Sigmoid colon (tissue), 7 donors: ENCODE measurements at places on chromosomes 12 and 14. TPM values are rescaled to one million over a fixed set of nuclear protein-coding genes. Genes with fewer than 3 reads are reported as not detected.
A peak's percentile ranks its signal among the peaks of the same experiment; 100 is the strongest.

DNA sequence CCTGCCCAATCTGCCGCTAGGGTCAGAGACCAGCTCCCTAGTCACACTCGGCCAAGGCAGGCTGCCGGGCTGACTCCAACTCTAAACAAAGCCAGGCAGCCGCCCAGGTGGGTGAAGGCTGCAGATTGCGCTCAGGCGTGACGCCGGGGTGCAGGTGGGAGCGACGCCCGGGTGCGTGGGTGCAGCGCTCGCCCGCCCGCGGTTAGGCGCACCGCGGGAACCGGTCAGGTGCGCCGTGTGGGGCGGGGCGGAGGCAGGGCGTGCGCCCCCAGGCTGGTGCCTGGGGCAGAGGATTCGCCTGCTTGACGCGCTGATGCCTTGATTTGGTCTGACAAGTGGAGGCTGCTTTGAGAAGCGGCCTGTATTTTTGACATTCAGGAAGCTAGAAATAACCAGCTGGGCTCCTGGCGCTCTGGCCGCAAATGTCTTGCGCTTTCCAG is 126.7 kb upstream of the HIF1A start:
- no peak for DNase-seq
- H3K27ac ChIP-seq, result no peak overlapping the region
- no peaks in the 10 kb centered on the region for H3K36me3 ChIP-seq
- peak overlapping the region; percentile 19 for H3K4me3 ChIP-seq
- peaks cover 28% of the 10 kb centered on the region for H3K4me1 ChIP-seq

DNA sequence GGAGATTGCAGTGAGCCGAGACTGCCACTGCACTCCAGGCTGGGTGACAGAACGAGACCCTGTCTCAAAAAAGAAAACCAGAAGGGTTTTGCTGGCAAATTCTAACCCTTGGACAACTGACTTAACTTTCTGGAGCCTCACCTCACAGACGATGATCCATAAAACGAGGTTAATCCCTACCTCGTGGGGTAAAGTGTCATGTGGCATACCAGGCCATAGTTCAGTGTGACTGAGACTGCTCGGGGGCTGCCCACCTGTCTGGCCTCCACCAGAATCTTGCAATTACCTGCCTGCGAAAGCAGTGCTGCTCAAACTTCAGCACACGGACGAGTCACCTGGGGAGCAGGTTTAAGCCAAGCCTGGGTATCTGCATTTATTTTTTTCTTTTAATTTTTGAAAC is 26.8 kb downstream of the P2RX4 start:
- H3K36me3 ChIP-seq, result peaks cover 9% of the 10 kb centered on the region
- no peak for DNase-seq
- H3K4me1 ChIP-seq, result peaks cover 45% of the 10 kb centered on the region
- no peak overlapping the region for H3K4me3 ChIP-seq

Gene SAV1
- polyA plus RNA-seq, result 19.8 TPM

GRCh38 chr12:105993766-105994555 is 144.8 kb downstream of the NUAK1 start:
- H3K27me3 ChIP-seq, result peaks cover 8% of the 10 kb centered on the region
- H3K27ac ChIP-seq, result no peak overlapping the region
- peaks cover 13% of the 10 kb centered on the region for H3K4me1 ChIP-seq
- no peak overlapping the region for H3K4me3 ChIP-seq
- no peaks in the 10 kb centered on the region for H3K36me3 ChIP-seq

DNA sequence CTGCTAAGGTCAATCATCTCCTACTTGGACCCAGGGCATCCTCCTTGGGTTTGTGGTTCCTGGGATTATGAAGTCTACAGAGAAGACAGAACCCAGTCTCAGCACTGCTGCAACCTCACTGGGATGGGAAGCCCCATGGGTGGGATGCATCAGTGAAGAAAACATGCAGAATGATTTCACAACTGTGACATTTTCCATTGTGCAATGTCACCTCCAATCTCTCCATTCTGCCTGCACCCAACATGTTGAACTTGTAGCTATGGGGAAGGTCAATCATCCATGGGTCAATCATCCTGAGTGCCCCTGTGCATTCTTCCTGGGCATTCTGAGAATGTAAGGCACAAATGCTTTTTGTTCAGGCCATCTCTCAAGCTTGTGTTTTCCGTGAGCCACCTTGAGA is 1004.4 kb upstream of the TMEM132C start:
- no peak for DNase-seq
- no peaks in the 10 kb centered on the region for H3K27me3 ChIP-seq
- no peak overlapping the region for H3K27ac ChIP-seq

DNA sequence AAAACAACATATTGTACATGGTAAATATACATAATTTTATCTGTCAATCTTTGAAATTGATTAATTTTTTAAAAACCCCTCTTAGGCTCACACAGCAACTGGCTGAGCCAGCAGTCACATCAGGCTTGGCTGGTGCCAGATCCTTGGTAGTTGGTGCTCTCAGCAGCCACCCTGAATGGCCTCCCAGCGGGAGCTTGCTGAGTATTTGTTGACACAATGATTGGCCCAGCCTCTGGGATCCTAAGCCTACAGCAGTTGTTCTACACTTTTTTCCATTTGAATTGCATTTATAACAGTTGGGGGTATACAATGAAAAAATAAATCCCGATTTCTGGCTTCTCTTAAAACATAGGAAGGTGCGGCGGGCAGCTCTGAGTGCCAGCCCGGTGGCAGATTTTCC is 11.1 kb downstream of the PRKAB1 start:
- H3K27me3 ChIP-seq, result no peaks in the 10 kb centered on the region
- no peak overlapping the region for H3K27ac ChIP-seq
- DNase-seq, result no peak
- H3K4me1 ChIP-seq, result no peaks in the 10 kb centered on the region

DNA sequence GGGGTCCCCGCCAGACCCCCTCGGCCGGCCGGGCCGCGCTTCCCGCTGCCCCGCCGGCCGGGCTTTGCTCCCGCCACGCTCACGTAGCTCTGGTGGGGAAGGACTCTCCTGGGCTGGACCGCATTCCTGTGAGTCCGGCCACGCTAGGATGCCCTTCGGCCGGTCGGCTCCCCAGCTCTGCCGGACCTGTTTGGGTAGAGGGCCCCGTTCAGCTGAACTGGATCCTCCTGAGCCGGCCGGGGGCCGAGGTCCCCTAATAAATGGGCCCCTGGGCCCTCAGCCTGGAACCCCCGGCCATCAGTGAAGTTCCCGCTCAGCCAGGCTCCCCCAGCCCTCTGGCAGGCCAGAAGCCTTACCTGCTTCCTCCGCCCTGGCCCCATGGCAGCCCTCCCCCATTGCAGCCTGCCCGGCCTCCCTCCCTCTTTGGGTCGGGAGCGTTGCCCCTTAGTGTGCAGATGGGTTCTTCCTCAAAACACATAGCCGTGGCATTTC is 593 bp downstream of the UNC119B start:
- no peaks in the 10 kb centered on the region for H3K27me3 ChIP-seq
- H3K27ac ChIP-seq, result peak overlapping the region; percentile 94
- peak; percentile 67 for DNase-seq
- H3K4me1 ChIP-seq, result no peaks in the 10 kb centered on the region
- peak overlapping the region; percentile 92 for H3K4me3 ChIP-seq
- peaks cover 5% of the 10 kb centered on the region for H3K36me3 ChIP-seq

DNA sequence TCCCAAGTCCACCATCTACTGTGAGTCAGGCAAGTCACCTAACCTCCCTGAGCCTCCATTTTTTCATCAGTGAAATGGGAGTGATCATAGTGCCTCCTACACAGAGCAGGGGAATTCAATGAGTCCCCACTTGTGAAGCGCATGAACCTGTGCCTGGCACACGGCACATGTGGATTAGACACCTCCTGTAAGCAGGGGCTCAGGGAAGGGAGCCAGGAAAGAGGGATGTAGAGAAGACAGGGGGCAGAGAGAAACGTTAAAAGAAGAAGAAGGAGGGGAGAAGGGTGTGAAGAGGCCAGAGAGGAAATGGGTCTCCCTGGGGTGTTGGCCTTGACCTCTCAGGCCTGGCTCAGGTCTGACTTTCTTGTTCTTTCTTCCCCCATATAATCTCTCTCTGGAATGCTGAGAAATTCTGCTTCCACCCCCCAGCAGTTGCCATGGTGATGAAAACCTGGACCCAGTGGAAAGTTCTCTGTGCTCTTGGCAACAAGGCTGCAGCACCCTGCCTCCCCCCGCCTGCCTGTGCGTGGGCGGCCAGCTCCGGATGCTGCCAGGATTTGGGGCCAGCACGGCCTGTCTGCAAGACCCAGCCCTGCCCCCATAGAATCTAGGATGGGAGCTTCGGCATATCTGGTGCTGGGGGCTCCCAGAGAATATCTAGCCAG is 94.5 kb downstream of the CALM1 start:
- H3K27ac ChIP-seq, result no peak overlapping the region
- peak; percentile 83 for DNase-seq
- H3K4me1 ChIP-seq, result peaks cover 24% of the 10 kb centered on the region
- no peaks in the 10 kb centered on the region for H3K27me3 ChIP-seq
- no peaks in the 10 kb centered on the region for H3K36me3 ChIP-seq

- DNase-seq, result no peak
- H3K4me1 ChIP-seq, result peaks cover 28% of the 10 kb centered on the region
- H3K36me3 ChIP-seq, result peaks cover 12% of the 10 kb centered on the region
- peak overlapping the region; percentile 64 for H3K27ac ChIP-seq
- H3K4me3 ChIP-seq, result no peak overlapping the region
Observed at GRCh38 chr12:132881818-132882217, 5.6 kb downstream of the CHFR start.

Gene EPS8
- polyA plus RNA-seq, result 65.5 TPM

Gene IKZF4
- polyA plus RNA-seq, result 1.2 TPM

DNA sequence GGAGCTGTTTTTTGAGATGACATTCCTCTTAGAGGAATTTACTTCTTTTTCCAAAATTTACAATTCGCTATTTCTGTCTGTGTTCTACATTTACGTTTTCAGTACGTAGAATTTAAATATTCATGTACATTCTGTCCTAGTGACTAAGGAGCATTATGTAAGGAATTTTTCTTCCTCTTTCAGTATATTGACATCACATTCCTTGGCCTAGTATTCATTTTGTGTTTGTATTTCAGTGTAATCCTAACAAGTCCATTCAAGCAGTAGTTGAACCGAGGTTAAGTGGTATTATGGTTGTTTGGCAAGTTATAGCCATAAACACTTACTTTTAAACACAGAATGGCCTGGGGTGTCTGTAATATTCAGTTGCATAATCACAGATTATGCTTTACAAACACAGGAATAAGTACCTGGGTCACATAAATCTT is 465.2 kb downstream of the PCNX1 start:
- no peaks in the 10 kb centered on the region for H3K36me3 ChIP-seq
- DNase-seq, result no peak
- no peak overlapping the region for H3K4me3 ChIP-seq
- no peaks in the 10 kb centered on the region for H3K4me1 ChIP-seq

DNA sequence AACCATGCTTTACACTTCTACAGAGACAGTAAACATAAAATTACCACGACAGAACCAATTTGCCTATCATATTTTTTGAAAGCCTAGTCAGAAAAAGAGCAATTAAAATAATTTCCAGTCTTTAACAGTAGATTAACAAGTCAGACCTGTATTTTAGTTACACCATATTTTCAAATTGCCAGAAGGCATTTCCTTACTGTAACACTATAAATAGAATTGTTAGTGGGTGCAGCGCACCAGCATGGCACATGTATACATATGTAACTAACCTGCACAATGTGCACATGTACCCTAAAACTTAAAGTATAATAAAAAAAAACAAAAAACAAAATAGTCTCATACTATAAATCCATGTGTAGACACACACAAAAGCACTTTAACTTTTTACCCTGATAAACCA is 16.0 kb downstream of the SOS2 start:
- H3K4me3 ChIP-seq, result no peak overlapping the region
- H3K4me1 ChIP-seq, result peaks cover 11% of the 10 kb centered on the region
- DNase-seq, result no peak
- no peak overlapping the region for H3K27ac ChIP-seq

Gene GPR84
- 0.92 TPM for polyA plus RNA-seq

Gene PDE6H
- not detected for polyA plus RNA-seq

DNA sequence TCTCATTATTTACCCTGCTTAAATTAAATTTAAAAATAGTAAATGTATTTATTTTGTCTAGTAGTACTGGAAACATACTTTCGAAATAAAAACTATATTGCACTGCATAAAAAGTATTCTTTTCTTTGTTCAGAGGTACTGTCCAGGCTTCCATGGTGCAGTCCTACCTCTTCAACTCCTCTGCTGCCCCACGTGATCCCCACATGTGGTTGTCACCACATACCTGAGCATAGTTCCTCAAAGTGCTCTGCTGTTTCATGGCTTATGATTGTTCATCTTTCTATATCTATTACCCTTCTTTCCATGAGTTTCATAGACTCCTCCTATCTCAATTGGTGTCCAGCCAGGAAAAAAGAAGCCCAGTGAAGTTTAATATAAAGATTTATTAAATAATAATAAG is 317.5 kb upstream of the OR4E1 start:
- H3K4me3 ChIP-seq, result no peak overlapping the region
- H3K27ac ChIP-seq, result no peak overlapping the region
- H3K4me1 ChIP-seq, result no peaks in the 10 kb centered on the region
- no peaks in the 10 kb centered on the region for H3K27me3 ChIP-seq
- no peaks in the 10 kb centered on the region for H3K36me3 ChIP-seq

Gene ANO2
- 0.46 TPM for polyA plus RNA-seq

DNA sequence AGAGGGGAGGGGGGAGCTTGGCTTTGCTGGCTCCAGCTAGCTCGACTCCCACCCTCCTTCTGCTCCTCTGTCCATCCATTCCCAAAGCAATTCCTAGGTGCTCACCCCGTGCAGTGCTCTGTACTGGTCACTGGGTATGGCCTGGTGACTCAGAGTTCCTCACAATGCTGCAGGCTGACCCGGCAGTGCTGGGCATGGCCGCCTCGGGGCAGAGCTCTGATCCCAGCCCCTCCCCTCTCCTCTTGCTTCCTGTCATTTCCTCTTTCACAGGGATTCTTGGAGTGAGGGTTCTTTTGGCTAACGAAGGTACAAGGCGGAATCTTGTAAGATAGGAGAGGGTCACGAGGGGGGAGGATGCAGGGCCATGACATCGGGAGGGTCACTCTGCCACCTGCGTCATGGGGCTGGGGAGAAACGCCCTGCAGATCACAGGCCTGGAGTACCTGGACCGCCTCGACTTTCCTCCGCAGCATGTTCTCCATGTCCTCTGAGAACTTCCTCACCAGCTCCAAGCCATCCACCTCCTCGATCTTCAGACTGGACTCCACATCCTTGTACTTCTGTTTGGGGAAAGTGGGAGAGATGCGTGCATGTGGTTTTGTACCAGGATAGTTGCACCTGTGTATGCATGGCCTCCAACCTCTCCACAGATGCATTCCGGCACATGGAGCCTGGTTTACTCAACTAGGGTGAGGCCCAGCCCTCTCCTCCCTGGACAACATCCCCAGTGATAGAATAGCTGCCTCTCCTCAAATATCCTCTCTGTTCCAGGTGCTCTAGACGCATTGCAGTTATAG is 5.7 kb downstream of the CACNA2D4 start:
- H3K27me3 ChIP-seq, result no peaks in the 10 kb centered on the region
- DNase-seq, result no peak
- H3K27ac ChIP-seq, result no peak overlapping the region
- no peaks in the 10 kb centered on the region for H3K36me3 ChIP-seq
- H3K4me1 ChIP-seq, result peaks cover 21% of the 10 kb centered on the region

DNA sequence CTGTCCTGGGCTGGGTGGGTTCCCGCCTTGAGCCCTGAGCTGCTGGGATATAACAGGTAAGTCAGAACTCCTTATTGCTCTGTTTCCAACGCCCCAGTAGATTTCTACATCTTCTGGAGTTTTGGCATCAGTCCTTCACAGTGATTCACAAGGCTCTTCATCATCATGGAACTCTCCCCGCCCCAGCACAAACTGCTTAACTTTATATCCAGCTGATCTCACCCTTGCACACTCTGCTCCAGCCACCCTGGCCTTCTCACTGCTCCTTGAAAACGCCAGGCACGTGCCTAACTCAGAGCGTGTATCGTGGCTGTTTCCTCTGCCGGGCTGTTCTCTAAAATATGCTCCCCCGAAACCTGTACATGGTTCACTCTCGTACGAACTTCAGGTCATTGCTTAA is 264.9 kb downstream of the NOVA1 start:
- no peaks in the 10 kb centered on the region for H3K36me3 ChIP-seq
- peak; percentile 64 for DNase-seq
- no peaks in the 10 kb centered on the region for H3K4me1 ChIP-seq
- H3K27me3 ChIP-seq, result no peaks in the 10 kb centered on the region
- no peak overlapping the region for H3K27ac ChIP-seq
